ENCODE measurements at places on chromosomes 4 and X. TPM values are rescaled to one million over a fixed set of nuclear protein-coding genes. Genes with fewer than 3 reads are reported as not detected.

ARMCX2 gene
- total RNA-seq, result 2.7 TPM

DNA sequence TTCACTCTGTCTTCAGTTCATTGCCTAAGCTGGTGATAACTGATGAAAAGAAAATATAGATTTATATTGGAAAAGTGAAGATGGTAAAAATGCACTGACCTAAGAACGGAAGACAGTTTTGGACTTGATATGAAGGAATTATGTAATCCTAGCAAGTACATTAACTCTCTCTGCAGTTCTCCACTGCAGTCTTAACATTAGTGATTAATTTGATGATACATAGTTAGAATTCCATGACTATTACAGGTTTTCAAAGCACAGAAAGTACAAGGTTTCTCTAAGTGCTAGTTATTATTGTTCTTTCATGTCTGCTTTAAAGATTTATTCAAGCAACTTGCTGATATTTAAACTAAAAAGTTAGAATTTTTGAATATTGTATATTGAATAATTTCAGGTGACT lies 1591.7 kb upstream of the ADGRL3 start:
- H3K4me1 ChIP-seq, result no peaks in the 10 kb centered on the region
- DNase-seq, result no peak
- no peak overlapping the region for H3K4me3 ChIP-seq
- no peaks in the 10 kb centered on the region for H3K27me3 ChIP-seq

DNA sequence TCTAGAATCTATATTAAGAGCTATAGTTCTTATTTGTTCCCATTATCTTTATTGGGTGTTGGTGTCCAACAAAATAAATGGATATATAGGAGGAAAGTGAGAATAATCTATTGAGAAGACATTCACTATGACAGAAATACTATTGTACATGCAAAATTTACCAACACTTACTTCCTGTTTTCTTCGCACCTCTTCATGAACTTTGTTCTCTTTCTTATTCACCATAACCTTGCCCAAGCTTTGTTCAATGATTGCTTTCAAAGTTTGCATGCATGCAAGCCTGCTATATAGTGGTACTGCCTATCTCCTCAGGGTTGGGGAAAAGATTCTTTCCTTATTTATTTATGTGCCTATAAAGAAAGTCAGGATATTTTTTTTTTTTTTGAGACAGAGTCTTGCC lies 176.4 kb upstream of the JADE1 start:
- no peak overlapping the region for H3K4me3 ChIP-seq
- no peaks in the 10 kb centered on the region for H3K4me1 ChIP-seq
- H3K27me3 ChIP-seq, result no peaks in the 10 kb centered on the region
- H3K27ac ChIP-seq, result no peak overlapping the region

DNA sequence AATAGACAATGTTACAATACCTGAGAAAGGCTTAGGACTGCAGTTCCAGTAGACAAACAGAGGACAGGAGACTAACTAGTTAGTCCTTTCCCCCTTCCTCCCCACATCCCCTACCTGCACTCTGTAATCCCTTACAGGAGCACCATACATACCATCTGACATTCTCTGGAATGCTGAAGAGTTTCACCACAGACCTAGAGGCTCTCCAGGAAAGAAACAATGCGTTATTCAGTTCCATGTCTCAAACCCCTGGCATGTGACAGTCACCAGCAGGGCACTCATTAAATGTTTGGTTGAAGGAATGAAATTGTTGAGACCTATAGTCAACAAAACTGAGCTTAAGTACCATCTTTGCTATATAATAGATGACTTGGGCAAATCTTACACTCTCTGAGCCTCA lies 100.2 kb upstream of the USP38 start:
- H3K27me3 ChIP-seq, result no peaks in the 10 kb centered on the region
- no peaks in the 10 kb centered on the region for H3K4me1 ChIP-seq
- no peak overlapping the region for H3K4me3 ChIP-seq
- DNase-seq, result no peak
- H3K36me3 ChIP-seq, result no peaks in the 10 kb centered on the region

ARHGEF9 gene
- total RNA-seq, result 7.2 TPM

DNA sequence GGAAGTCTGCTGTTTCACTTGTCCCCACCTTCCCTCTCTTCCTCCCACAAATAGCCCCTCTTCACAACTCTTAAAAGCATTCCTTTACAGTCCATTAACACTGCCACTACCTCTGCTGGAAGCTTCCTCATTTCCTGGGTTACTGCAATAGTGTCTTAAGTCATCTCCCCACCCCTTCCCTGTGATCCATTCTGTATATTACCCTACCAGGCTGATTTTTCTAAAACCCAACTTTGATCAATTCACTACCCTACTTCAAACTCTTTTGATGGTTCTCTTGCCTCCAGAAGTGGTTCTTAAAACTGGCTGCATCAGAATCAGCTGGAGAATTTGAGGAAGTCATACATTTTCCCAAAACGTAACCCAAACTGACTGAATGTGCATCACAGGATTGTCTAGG lies 8.8 kb upstream of the XIAP start:
- DNase-seq, result no peak
- H3K4me3 ChIP-seq, result no peak overlapping the region
- no peak overlapping the region for H3K27ac ChIP-seq
- no peaks in the 10 kb centered on the region for H3K36me3 ChIP-seq
- H3K4me1 ChIP-seq, result no peaks in the 10 kb centered on the region

HERC5 gene
- 4.2 TPM for total RNA-seq

DNA sequence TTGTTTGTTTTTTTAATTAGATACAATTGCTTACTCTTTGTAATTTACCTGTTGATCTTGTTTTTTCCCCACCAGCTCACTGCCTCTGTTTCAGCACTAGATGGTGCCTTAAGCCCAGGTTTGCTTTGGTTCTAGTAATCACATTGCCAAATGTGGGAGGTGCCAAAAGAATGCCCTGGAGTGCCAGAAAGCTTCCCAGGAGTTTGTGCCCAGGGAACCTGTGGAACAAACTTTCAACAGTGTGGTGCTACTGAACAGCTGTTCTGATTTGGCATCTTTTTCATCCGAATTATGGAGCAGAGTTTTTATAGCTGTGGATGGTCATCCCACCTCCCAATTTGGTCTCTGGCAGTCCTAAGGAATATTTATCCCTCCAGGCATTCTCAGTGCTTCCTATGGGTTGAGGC lies 1000.7 kb downstream of the STIM2 start:
- no peak overlapping the region for H3K27ac ChIP-seq
- H3K4me1 ChIP-seq, result no peaks in the 10 kb centered on the region
- DNase-seq, result no peak
- no peaks in the 10 kb centered on the region for H3K27me3 ChIP-seq

- H3K27me3 ChIP-seq, result no peaks in the 10 kb centered on the region
- no peak for DNase-seq
Observed at GRCh38 chr4:138241281-138242075, 671 bp downstream of the SLC7A11 start.

ATP1B4 gene
- not detected for total RNA-seq

DNA sequence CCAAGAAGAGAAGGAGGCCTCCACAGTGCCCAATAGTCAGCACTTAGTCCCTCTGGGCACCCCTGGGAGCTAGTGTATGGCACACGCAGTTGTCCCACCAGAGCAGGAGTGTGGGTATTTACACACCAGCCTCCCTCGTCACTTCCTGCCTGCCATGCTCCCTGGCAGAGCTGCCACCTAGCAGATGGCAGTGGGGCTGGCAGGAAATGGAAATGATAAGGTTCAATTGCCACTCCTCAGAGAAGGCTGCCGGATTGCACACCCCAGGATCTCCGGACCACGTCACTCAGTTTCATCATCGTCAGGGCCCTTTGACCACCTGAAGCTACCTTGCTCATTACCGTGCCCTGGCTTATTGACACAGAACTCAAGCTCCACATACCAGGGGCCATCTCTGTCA lies 173.3 kb upstream of the PSAPL1 start:
- no peak overlapping the region for H3K4me3 ChIP-seq
- no peak overlapping the region for H3K27ac ChIP-seq
- H3K27me3 ChIP-seq, result no peaks in the 10 kb centered on the region
- no peaks in the 10 kb centered on the region for H3K4me1 ChIP-seq

DNA sequence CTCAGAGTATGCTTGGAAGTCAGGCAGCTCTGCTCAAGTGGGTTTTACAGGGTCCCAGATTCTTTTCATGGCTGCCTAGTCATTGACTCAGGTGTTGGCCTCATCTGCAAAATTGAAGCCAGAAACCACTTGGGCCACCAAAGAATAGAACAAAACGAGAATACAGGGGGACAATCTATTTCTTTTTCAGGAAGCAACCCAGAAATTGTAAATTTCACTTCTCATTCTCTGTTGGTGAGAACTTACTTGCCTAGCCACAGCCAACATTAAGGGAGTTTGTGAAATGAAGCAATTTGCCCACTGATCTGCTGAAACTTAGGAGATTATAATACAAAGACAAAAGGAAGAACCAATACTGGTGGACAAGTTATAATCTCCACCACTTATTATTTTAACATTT lies 8.6 kb upstream of the TKTL2 start:
- no peaks in the 10 kb centered on the region for H3K27me3 ChIP-seq
- no peak overlapping the region for H3K27ac ChIP-seq
- H3K4me3 ChIP-seq, result no peak overlapping the region
- H3K4me1 ChIP-seq, result no peaks in the 10 kb centered on the region
- no peaks in the 10 kb centered on the region for H3K36me3 ChIP-seq
- no peak for DNase-seq

GRCh38 chrX:127129510-127129909 lies 310.0 kb downstream of the PRR32 start:
- no peaks in the 10 kb centered on the region for H3K27me3 ChIP-seq
- no peak for DNase-seq
- H3K36me3 ChIP-seq, result no peaks in the 10 kb centered on the region

NDUFC1 gene
- total RNA-seq, result 24.6 TPM

DNA sequence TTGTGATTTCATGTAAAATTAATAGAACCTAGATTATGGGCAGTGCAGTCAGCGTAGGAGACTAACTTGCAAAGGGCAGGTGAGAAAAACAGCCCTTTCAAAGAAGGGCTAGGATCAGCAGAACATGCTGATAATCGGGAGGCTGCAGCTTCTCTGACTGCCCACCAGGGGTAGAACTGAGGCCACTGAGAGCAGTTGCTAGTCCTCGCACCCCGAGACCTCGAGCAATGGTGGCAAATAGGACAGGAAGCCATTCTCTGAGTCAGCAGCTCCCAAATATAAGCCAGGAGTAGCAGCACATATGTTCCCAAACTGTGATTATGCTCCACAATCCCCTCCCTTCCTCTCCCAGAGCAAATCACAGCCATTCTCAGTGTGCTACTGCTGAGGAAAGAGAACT lies 186.5 kb downstream of the MSL3 start:
- no peak overlapping the region for H3K4me3 ChIP-seq
- no peaks in the 10 kb centered on the region for H3K27me3 ChIP-seq
- H3K27ac ChIP-seq, result no peak overlapping the region

- DNase-seq, result no peak
- H3K4me3 ChIP-seq, result no peak overlapping the region
- H3K27me3 ChIP-seq, result no peaks in the 10 kb centered on the region
- H3K36me3 ChIP-seq, result no peaks in the 10 kb centered on the region
- H3K4me1 ChIP-seq, result no peaks in the 10 kb centered on the region
- H3K27ac ChIP-seq, result no peak overlapping the region
Observed at GRCh38 chrX:3598046-3598605, 115.3 kb downstream of the PRKX start.

FAAH2 gene
- total RNA-seq, result 7.2 TPM

Data from esophagus squamous epithelium (tissue), 5 donors.